Peyer's patch (tissue), 4 donors: ENCODE measurements at places on chromosomes 11 and 22. TPM values are rescaled to one million over a fixed set of nuclear protein-coding genes. Genes with fewer than 3 reads are reported as not detected.

Gene MYEOV
- total RNA-seq = not detected

Gene MRGPRF
- 5.0 TPM for total RNA-seq

Gene PANX2
- total RNA-seq = not detected

DNA sequence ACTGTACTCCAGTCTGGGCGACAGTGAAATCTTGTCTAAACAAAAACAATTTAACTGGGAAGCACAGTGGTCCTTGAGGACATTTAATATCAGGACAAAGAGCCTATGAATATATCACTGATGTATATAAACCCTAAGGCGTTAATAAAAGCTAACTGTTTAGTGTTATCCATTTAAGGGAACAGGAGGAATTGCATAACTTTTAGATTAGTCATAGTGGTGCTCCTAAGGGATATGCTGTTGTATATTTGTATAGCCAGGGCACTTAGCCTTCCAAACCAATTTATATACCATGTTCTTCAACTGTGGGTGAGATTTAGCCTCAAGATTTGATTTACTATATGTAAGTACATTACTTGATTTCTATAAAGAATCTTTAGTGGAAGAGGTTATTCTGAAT lies 3.0 kb upstream of the CHEK1 start:
- DNase-seq = no peak

DNA sequence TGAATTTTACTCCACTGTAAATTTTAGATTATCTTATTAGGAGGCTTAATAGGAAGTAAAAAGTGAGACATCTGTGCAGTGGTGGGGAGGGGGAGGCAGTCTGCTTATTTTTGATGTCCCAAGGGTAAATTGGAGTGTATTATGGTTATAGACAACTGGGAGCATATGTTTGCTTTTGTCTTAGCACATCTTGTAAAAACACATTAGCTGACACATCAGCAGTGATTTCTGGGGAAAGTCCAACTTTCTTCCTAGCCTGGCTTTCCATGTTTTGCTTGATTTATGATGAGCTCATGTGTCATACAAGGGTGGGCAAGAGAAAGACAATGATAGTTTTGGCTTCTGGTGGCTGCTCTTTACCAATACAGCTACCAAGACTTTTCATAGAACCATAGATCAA lies 4.0 kb downstream of the ANO3 start:
- DNase-seq = no peak

- no peak for DNase-seq
Observed at GRCh38 chr11:20561915-20562314, 37.5 kb upstream of the SLC6A5 start.

- DNase-seq = no peak
Observed at GRCh38 chr11:79018371-79018849, 422.4 kb downstream of the TENM4 start.

DNA sequence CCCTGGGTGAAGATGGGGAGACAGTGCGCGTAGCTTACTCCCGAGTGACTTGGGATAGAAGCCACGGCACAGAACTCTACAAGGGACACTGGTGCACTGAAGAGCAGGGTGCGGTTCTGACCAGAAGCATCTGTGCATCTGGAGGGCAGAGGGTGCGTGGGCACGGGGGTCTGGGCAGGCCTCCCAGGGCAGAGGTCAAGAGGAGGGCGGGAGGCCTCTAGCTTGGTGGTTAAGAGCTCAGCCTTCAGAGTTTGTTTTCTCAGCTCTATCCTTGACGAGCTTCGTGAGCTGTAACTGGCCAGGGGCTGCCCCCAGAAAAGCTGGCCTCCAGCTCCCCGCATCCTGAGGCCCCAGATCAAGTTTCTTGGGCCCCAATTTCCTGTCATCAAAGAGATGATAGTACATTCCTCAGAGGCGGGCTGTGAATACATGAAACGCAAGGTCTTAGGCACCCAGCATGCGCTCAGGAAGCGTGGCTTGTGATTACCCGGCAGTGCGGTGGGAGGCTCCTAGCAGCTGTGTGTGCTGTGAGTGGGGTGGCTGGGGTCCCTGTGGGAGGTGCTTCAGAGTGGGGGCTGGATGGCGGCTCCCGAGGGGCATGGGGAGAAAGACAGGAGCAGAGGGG lies 6.0 kb upstream of the BID start:
- no peak for DNase-seq

- no peak for DNase-seq
Observed at GRCh38 chr11:99631618-99632017, 610.9 kb downstream of the CNTN5 start.

GRCh38 chr22:42425337-42425988 lies 6.7 kb downstream of the NFAM1 start:
- DNase-seq = no peak

- no peak for DNase-seq
Observed at GRCh38 chr11:8811571-8811970, 99.4 kb upstream of the AKIP1 start.
